ENCODE measurements at places on chromosomes 7 and 10. TPM values are rescaled to one million over a fixed set of nuclear protein-coding genes. Genes with fewer than 3 reads are reported as not detected.

Gene ADAP1
- total RNA-seq: 13.7 TPM

Gene ASL
- total RNA-seq: 32.3 TPM

Gene RSPH10B2
- not detected for total RNA-seq

Gene AKR1C8
- total RNA-seq: not detected

Gene PCDH15
- total RNA-seq: not detected

Gene UPF2
- 15.8 TPM for total RNA-seq

Gene RADIL
- total RNA-seq: not detected

Gene STEAP1B
- total RNA-seq: 13.1 TPM

Gene IFIT1B
- total RNA-seq: not detected

Gene TACC2
- total RNA-seq: 46.5 TPM

Gene DOCK1
- 83.4 TPM for total RNA-seq

Gene PAPOLB
- 0.38 TPM for total RNA-seq

Gene PRSS37
- not detected for total RNA-seq

Gene EGFR
- total RNA-seq: 72.6 TPM

Gene STAMBPL1
- total RNA-seq: 3.5 TPM

Gene CALHM1
- total RNA-seq: not detected

GRCh38 chr10:124604214-124605000 lies 139.8 kb downstream of the FAM53B start:
- no peak overlapping the region for H3K4me3 ChIP-seq
- no peak for DNase-seq
- no peaks in the 10 kb centered on the region for H3K27me3 ChIP-seq
- H3K27ac ChIP-seq: no peak overlapping the region

GRCh38 chr10:17758200-17758599 lies 6.2 kb downstream of the TMEM236 start:
- H3K4me1 ChIP-seq: no peaks in the 10 kb centered on the region
- no peaks in the 10 kb centered on the region for H3K27me3 ChIP-seq
- no peaks in the 10 kb centered on the region for H3K36me3 ChIP-seq
- H3K4me3 ChIP-seq: no peak overlapping the region

DNA sequence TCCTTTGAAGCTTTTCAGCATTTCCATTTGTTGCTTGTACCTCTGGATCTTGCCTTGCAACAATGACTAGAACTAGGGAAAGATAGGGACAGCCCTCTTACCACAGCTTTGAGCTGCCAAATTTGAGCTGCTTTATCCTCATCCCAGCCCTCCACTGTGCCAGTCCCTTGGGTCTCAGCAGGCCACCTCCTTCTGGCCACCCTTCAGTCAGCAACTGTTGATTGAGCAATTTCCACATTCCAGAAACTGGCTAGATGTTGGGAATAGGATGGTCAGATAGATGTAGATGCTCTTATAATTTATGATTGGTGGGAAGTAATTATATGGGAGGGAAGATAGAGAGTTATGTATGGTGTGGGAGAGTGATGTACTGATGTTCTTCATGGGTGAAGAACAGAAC lies 100.1 kb downstream of the ST7 start:
- DNase-seq: no peak
- no peaks in the 10 kb centered on the region for H3K27me3 ChIP-seq
- H3K36me3 ChIP-seq: no peaks in the 10 kb centered on the region

- H3K27ac ChIP-seq: no peak overlapping the region
- no peak for DNase-seq
- no peaks in the 10 kb centered on the region for H3K4me1 ChIP-seq
- H3K36me3 ChIP-seq: no peaks in the 10 kb centered on the region
- no peak overlapping the region for H3K4me3 ChIP-seq
Measured at GRCh38 chr10:86786368-86786767, 29.9 kb downstream of the BMPR1A start.

DNA sequence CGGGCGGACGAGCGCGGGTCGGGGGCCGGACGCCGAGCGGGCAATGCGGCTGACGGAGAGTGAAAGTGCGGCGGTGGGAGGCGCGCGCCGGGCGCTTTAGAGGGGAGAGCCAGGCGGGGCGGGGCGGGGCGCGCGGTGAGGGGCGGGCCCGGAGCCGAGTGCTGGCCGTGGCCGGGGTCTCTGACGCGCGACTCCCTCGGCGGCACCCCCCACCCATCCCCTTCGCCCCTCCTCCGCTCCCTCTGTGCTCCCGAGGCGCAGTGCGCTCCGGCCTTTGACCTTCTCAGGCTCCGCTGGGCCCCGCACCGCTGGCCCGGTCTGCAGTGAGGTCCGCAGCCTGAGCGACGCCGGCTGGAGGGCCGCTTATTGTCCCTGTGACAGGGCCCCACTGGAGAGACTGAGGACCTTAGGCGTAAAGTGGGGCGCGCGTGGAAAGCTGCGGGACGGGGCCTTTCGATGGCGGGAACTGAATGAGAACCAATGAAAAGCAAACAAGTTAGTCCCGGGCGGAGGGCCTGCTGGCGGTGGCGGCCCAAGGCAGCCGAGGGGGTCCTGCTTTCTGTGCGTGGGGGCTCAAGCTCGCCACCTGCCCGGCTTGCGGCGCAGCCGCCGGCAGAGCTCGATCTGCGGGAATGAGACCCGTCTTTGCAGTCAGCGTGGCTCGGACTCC lies at the start of gene CXCL12:
CXCL12 (minus strand) TSS at position 72 of the 670 bp plus-strand sequence. CDS start 92 bp downstream, outside the sequence.
- H3K4me1 ChIP-seq: peaks cover 15% of the 10 kb centered on the region
- H3K27ac ChIP-seq: peak within 1 kb of the TSS; percentile 30
- DNase-seq: no peak
- H3K36me3 ChIP-seq: no peaks in the 10 kb centered on the region

- no peaks in the 10 kb centered on the region for H3K4me1 ChIP-seq
- no peaks in the 10 kb centered on the region for H3K27me3 ChIP-seq
- H3K4me3 ChIP-seq: no peak overlapping the region
- no peaks in the 10 kb centered on the region for H3K36me3 ChIP-seq
- DNase-seq: no peak
Measured at GRCh38 chr7:133550145-133550544, 297.3 kb downstream of the EXOC4 start.

GRCh38 chr7:137846827-137847567 lies at the start of gene DGKI:
TSS of gene DGKI (minus strand) at chr7:137846974.
- H3K27ac ChIP-seq: no peak within 1 kb of the TSS
- H3K4me1 ChIP-seq: peaks cover 16% of the 10 kb centered on the region
- peaks cover 57% of the 10 kb centered on the region for H3K27me3 ChIP-seq
- no peak for DNase-seq
- H3K4me3 ChIP-seq: peak within 1 kb of the TSS; percentile 64

DNA sequence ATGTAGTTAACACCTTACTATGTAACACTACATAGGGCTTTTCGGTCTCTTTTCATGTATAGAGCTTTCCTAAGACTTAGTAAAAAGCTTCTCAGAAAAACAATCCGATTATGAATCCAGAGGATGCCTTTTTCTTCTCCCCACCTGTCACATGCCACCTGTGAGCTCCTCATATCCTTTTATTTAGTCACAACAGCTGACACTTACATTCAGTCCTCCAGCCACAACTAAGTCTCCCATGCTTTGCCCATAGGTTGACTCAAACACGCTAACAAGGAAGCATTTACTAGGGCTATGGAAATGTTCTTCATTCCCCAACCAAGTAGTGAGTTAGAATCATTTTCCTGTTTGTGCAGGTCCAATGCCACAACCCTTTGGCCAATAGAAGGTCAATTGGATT lies 7.9 kb downstream of the ENO4 start:
- no peak overlapping the region for H3K27ac ChIP-seq
- no peak for DNase-seq
- no peaks in the 10 kb centered on the region for H3K4me1 ChIP-seq
- no peak overlapping the region for H3K4me3 ChIP-seq
- no peaks in the 10 kb centered on the region for H3K36me3 ChIP-seq

DNA sequence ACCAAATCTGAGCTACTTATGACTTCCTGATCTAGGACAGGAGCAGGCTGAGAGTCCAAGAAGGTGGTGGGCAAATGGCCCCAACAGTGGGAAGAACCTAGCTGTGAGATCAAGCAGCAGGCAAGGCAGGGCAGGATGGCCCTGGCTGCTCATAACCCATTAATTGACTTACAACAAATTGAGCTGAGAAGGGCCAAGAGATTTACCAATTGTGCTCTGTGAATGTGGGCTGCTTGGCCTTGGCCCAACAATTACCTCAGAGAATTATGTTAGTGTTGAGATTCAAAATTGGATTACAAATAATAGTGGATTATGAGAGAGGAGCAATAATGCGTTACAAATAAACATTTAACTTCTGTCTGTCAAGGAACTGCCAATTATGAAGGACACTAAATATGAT lies 956.5 kb downstream of the KCNMA1 start:
- no peak for DNase-seq
- no peak overlapping the region for H3K4me3 ChIP-seq
- no peak overlapping the region for H3K27ac ChIP-seq
- H3K27me3 ChIP-seq: no peaks in the 10 kb centered on the region

- H3K36me3 ChIP-seq: no peaks in the 10 kb centered on the region
- H3K4me3 ChIP-seq: no peak overlapping the region
- H3K4me1 ChIP-seq: no peaks in the 10 kb centered on the region
- DNase-seq: no peak
- no peaks in the 10 kb centered on the region for H3K27me3 ChIP-seq
Measured at GRCh38 chr7:132508724-132509353, 67.4 kb downstream of the PLXNA4 start.

GRCh38 chr10:97178074-97178473 lies 7.7 kb downstream of the SLIT1 start:
- H3K27ac ChIP-seq: no peak overlapping the region
- H3K36me3 ChIP-seq: no peaks in the 10 kb centered on the region
- no peak for DNase-seq
- peaks cover 78% of the 10 kb centered on the region for H3K27me3 ChIP-seq
- H3K4me3 ChIP-seq: no peak overlapping the region

- H3K36me3 ChIP-seq: no peaks in the 10 kb centered on the region
- H3K27me3 ChIP-seq: peaks cover 11% of the 10 kb centered on the region
- no peak overlapping the region for H3K4me3 ChIP-seq
- no peak for DNase-seq
- H3K4me1 ChIP-seq: no peaks in the 10 kb centered on the region
Measured at GRCh38 chr7:92421676-92422435, 25.4 kb upstream of the GATAD1 start.

DNA sequence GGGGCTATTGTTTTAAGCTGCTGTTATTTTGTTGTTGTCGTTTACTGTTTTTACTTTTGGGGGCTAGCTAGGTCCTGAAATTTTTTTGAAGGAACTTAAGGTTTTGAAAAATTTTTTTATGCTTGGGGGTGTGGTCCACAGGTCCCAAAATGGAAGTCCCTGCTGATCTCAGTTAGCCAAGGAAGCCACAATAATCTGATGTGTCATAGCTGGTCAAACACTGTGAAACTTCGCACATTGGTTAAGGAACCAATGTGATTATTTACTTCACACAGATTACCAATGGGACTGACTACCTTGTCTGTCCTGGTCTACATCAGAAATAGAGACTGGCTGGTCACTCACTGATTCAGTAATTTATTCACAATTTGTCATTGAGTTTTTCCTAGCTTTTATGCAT lies 29.5 kb upstream of the HYCC1 start:
- no peaks in the 10 kb centered on the region for H3K27me3 ChIP-seq
- H3K4me3 ChIP-seq: no peak overlapping the region
- H3K27ac ChIP-seq: no peak overlapping the region
- DNase-seq: no peak

GRCh38 chr7:32142649-32143048 lies 72.4 kb upstream of the PDE1C start:
- H3K27me3 ChIP-seq: no peaks in the 10 kb centered on the region
- H3K4me3 ChIP-seq: no peak overlapping the region
- H3K36me3 ChIP-seq: no peaks in the 10 kb centered on the region

DNA sequence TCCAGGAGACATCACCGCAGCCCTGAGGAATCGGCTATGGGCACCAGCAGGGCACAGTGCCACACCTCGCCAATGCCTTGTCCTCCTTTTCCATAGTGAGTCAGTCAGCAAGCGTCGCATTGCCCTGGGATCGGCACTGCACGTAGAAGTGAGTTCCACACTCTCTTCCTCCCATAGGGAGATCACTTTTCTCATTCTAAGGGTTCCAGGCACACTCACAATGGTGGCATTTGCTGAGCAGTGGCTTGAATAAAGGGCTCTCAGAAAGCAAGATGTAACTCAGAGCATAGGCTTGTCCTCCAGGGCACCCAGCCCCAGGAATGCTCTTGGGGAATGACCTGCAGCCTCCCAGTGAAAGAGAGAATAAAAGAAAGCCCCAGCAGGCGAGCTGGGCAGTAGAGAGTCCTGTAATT lies 1.1 kb upstream of the VIM start:
- no peaks in the 10 kb centered on the region for H3K36me3 ChIP-seq
- H3K27ac ChIP-seq: peak overlapping the region; percentile 99
- H3K4me3 ChIP-seq: peak overlapping the region; percentile 72
- peaks cover 9% of the 10 kb centered on the region for H3K4me1 ChIP-seq
- no peaks in the 10 kb centered on the region for H3K27me3 ChIP-seq
- no peak for DNase-seq

GRCh38 chr7:7521259-7521658 lies 14.4 kb downstream of the COL28A1 start:
- H3K36me3 ChIP-seq: no peaks in the 10 kb centered on the region
- no peaks in the 10 kb centered on the region for H3K27me3 ChIP-seq
- no peak overlapping the region for H3K27ac ChIP-seq
- H3K4me1 ChIP-seq: no peaks in the 10 kb centered on the region
- DNase-seq: no peak

DNA sequence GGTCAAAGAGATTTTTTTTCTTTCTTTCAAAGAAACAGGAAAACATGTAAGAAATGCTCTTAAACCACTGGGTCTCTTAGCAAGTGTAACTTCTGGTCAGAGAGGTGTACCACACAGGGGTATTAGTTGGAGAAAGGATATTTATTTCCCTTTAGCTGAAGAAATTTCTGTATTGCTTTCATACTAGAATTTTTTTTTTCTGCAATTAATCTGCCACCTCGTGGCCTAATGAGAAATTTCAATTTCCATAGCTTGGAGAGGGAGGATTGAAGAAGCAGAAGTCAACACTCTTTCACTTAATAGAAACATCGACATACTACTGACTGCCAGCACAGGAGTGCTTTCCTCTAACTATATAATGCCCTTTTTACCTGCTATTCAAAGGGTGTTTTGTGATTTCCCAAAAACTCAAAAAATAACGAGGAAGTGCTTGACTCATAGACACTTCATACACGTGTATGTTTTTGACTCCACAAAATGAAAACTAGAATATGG lies 177.6 kb upstream of the NAMPT start:
- no peak for DNase-seq
- no peak overlapping the region for H3K27ac ChIP-seq
- H3K36me3 ChIP-seq: no peaks in the 10 kb centered on the region
- peaks cover 6% of the 10 kb centered on the region for H3K4me1 ChIP-seq
- H3K4me3 ChIP-seq: no peak overlapping the region

DNA sequence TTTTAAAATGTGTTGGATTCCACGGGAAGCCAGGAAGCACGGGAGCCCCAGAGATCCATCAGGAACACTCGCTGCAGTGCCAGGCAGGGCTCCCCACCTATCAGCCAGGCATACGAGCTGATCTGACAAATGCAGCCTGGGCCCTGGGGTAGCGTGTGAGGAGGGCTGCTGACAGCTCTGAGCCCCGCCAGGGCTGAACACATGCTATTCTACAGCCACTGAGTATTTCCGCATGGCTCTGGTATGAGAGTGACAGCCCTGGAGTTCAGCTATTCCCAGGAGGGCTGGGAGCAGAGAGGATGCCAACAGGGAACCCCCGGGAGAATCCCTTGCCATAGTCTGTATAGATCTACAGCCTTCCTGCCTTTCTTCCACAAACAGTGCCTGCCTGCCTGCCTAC lies 237.3 kb upstream of the ZMIZ1 start:
- H3K36me3 ChIP-seq: no peaks in the 10 kb centered on the region
- H3K4me3 ChIP-seq: no peak overlapping the region
- H3K27ac ChIP-seq: no peak overlapping the region
- no peaks in the 10 kb centered on the region for H3K4me1 ChIP-seq
- no peaks in the 10 kb centered on the region for H3K27me3 ChIP-seq

GRCh38 chr7:24707988-24708615 lies 49.2 kb downstream of the GSDME start:
- no peaks in the 10 kb centered on the region for H3K4me1 ChIP-seq
- DNase-seq: no peak
- no peaks in the 10 kb centered on the region for H3K36me3 ChIP-seq
- no peaks in the 10 kb centered on the region for H3K27me3 ChIP-seq
- no peak overlapping the region for H3K27ac ChIP-seq
- H3K4me3 ChIP-seq: no peak overlapping the region
